Esophagus squamous epithelium (tissue), 5 donors: ENCODE measurements at places on chromosomes 4 and X.
A peak's percentile ranks its signal among the peaks of the same experiment; 100 is the strongest.

DNA sequence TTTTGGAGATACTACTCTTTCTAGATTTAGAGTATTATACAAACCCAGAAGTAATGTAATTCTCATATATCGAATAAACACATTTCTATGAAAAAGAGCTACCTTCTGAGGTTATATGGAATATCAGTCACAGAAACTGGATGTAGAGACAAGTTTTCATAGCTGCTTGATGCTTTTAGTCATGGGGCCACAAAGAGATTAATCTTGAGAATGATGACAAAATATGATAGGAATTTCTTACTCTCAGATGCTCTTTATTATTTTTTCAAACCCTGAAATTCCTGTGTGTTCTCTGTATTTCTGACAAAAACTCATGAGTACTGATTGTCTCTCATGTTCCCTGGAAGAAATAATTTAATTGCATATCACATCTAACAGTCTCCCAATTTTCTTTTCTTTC lies 662.5 kb downstream of the RAPGEF2 start:
- DNase-seq: no peak

- no peak for DNase-seq
These were observed 384.5 kb upstream of the TENM3 start for GRCh38 chr4:181858741-181859140.

- no peak for DNase-seq
These were observed 593.8 kb upstream of the SLIT2 start for GRCh38 chr4:19657856-19658255.

DNA sequence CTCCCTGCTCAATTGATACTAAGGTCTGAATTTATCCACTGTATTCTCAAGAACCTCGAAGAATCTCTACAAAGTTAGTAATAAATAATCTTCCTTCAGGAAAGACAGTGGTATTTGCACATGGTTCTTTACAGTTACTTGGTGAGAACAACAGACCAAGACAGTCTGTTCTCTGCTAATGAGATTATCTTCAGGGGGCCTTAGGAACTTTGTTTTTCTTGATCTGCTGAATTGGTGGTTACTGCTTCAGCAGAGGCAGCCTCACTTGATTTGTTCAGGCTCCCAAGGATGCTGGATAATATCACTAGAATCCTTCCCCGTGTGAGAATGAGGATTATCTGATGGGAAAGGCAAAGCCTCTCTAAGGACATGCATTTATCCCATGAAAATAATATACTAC lies 64.8 kb downstream of the CBR4 start:
- no peak for DNase-seq

DNA sequence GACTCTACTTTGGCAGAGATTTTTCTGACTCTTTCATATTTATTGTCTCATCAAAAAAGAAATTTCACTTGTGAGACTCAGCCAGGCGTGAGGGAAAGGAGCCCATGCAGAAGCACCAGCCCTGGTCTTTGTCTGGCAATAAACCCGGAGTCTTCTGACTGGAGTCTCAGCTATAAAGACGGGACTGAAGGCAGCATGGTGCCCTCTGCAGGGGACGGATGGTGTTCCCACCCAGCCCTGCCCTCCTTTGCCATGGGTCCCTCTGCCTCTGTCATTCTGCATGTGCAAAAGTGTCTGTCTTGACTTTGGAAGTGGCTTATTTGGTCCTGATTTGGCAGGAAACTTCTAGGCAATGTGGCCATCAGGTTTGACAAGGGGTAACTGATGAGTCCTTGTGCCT lies 14.2 kb downstream of the ZNF185 start:
- no peak for DNase-seq

DNA sequence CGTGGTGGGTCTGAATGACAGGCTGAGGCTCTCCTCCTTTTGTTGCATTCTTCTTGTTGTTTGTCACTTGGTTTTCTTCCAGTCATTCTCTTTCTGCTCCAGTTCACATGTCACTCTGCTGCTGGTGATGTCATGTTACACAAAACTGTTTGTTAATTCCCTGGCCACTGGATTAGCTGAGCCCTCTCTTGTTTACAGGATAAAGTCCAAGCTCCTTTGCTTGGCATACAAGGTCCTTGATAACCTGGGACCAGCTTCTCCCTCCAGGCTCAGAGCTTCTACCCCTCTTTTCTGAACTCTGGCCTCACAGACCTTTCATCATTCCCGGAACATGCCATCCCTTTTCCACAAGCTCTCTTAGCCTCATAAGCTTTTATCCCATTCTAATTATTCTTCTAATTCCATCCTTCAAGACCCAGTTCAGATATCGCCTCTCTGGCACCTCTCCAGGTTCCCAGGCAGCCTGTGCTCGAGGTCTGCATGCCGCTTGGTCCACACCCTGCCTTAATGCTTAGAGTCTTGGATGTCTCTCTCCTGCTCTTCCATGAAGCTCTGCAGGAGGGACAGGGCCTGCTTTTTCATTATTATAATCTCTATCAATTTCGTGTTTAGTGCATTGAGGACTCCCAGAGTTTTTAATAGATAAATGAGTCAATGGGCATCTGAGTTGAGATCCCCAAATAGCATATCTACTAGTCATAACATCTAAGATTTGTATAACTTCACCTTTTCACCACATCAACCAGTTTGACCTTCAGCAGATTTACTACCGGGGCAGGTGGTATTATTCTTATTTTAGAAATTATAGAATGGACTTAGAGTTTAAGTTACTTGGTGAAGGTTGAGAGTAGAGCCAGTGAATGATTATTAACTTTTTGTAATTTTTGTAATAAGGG lies 98.7 kb downstream of the TMEM131L start:
- no peak for DNase-seq

DNA sequence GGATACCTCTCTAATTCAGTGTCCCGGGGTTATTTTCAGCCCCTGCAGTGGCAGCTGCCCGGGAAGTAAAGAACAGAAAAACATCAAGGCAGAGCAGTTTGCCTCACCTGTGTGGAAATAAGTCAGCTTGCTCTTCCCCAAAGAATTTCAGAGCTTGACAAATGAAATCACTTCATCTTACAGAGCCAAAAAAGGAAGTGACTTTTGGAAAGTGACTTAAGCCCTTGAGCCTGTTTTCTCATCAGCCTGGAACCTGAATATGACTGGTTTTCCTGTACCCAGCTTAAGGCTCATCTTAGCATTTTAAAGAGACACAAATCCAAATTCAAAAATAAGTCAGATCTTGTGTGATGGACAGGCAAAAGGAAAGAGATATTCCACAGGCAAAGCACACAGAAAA lies 211.6 kb downstream of the RCHY1 start:
- no peak for DNase-seq

DNA sequence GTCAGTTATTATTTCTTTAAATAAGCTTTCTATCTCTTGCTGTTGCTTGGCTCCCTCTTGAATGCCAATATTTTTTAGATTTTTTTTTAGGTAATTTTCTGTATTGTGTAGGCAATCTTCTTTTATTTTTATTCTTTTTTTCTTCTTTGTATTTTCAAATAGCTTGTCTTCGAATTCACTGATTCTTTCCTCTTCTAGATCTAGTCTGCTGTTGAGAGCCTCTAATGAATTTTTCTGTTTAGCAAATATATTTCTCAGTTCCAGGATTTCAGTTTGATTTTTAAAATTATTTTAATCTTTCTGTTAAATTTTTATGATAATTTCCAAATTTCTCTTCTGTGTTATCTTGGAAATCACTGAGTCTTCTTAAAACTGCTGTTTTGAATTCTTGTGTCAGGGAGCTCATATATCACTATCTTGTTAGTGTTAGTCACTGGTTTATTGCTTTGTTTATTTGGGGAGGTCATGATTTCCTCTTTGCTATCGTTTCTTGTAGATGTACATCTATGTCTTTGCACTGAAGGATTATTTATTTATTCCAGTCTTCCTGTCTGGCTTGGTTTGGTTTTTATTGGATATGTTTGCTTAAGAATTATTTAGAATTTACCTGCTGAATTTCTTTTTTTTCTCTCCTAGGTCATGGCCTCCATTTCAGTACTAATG lies 39.9 kb upstream of the GPRIN3 start:
- DNase-seq: no peak

DNA sequence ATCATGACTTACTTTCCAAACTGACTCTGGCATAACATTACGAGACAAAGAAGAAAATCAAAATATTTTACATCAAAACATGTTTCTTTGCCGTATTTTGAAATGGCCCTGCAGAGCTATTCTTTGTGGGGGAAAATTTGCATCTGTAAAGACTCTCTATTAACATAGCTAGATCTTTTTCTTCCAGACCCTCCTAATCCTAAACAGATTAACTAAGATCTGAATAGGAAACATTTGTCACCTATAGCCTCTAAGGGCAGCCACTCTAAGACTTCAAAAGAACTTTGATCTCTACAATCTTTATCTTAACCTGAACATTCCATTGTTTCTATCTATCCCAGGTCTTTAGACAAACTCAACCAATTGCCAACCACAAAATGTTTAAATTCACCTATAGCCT lies 176.6 kb upstream of the CENPE start:
- no peak for DNase-seq

- no peak for DNase-seq
These were observed 139.5 kb upstream of the NOCT start for GRCh38 chr4:138875891-138876608.

- DNase-seq: peak; percentile 0
These were observed 53.0 kb downstream of the POF1B start for GRCh38 chrX:85326234-85327059.

- no peak for DNase-seq
These were observed 62.4 kb downstream of the TSC22D3 start for GRCh38 chrX:107713203-107713542.

DNA sequence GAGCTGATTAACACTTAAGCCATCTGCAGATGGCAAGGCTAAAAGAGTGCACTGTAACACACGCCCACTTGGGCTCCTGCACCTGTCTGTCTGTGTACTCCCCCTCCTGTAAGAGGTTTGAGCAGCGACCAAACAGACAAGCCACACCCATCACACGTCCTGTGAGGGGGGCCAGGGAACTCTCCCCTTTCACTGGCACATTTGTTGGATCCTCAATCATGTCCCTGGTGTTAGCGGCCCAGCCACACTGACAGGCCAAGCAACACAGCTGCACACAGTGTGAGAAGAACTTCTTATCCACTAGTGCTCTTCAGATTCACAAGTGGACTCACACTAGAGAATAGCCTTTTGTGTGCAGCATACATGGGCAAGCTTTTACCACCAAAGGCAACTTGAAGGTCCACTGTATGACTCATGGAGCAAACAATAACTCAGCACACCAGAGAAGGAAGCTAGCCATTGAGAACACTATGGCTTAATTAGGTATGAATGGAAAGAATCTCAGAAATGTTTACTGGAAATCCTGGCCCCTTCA lies 29.1 kb upstream of the UTP14A start:
- no peak for DNase-seq

GRCh38 chrX:16687514-16687913 lies 25.0 kb downstream of the CTPS2 start:
- DNase-seq: no peak

GRCh38 chr4:130563185-130563888 lies 1467.4 kb downstream of the C4orf33 start:
- DNase-seq: no peak

GRCh38 chrX:22135994-22136684 lies 104.0 kb downstream of the PHEX start:
- DNase-seq: no peak

GRCh38 chrX:140712413-140713173 lies 3.0 kb downstream of the LINC00632 start:
- DNase-seq: no peak

DNA sequence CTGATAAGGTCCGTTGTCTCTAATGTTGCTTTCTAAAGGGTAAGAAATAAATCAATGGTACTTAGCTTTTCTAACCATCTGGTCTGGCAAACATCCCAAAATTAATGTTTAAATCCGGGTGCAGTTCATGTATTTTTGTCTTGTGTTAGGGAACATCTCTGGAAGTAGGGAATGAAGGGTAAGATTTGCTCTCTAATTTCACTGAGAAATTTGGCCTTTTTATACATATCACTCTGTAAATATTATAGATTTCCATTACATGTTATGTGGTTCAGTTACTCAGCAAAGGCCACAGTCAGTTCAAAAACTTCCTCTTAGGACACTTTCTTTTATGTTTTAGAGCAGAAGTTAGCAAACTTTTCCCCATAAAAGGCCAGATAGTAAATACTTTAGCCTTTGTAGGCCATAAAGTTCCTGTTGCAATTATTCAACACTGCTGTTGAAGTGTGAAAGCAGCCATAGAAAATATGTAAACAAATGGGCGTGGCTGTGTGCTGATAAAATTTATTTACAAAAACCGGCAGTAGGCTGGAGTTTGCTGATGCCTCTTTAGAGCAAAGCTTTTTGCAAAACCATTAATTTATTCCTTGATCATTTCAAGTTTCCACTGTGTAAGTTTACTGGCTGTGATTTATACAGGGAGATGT lies 218.1 kb downstream of the ANTXR2 start:
- DNase-seq: no peak

GRCh38 chr4:145234091-145234706 lies 53.8 kb upstream of the OTUD4 start:
- no peak for DNase-seq

- DNase-seq: no peak
These were observed 39.2 kb upstream of the ASMTL start for GRCh38 chrX:1491851-1492349.

DNA sequence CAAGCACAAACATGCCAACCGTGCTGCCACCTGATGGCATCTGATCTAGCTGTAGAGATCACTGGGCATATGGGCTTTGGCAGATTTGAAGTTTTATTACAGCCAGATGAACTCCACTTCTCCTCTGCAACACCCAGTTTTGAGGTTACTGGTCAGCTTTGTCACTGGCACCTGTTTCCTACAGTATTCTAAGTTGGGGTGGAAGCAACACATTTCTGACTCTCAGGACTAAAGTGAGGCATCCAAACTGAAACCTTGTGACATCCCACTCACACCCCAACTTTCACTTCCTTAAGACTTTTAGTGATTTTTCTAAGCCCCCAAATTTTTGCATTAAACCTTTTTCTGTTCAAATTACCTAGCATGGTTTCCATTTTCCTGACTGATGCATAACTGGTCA lies 115.1 kb upstream of the PCDH18 start:
- DNase-seq: no peak

DNA sequence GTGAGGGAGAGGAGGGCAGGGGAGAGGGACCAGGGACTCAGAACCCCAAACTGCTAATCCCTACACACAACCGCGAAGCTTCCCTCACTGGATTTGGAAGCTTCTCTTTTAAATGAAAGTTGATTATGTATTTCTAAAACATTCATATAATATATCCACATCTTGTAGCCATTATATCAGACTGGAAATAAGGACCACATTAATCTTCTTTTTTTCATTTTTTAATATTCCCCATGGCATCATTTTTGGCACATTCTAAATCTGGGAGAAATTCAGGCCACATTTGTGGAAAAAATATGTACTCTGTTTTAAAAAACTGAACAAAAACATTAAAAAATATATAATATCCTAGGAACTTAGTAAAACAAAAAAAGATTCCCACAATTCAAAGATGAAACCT lies 97.8 kb downstream of the AFAP1 start:
- DNase-seq: no peak
